ENCODE measurements at places on chromosomes 16 and 17.

DNA sequence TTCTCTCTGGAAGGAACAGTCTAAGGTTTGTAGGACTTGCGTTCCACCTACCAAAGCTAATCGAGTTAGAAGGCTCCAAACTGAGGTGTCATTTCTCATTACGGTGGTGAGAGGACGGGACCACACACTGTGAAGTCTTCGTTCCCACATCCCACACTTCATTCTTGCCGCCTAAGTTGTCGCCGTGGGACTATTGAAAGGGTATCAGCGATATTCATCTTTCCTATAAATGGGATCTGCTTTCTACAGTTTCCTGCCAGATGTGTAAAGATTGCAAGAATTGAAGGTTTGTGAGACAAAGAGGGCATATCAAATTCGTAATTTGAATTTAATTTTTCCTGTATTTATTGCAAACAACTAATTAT is 608 bp upstream of the TRIM37 start:
- DNase-seq: no peak

DNA sequence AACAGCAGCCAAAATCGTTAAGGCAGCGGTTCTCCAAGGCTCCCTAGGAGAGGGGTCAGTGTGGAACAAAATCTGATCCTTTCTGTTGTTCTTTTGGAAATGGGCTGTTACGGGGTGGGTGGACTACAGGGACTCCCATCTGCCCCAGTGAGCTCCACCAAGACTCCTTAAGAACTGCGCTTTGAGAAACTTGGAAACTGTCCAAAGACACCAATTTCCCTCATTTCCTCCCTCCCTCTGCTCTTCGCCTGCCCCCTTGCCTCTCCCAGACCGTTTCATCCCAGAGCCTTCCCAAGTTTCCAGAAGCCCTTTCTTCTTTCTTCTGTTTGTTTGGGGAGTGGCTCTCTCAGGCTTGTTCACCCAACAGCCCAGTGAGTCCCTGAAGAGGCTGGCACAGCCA is 205.4 kb downstream of the COPRS start:
- no peak for DNase-seq

DNA sequence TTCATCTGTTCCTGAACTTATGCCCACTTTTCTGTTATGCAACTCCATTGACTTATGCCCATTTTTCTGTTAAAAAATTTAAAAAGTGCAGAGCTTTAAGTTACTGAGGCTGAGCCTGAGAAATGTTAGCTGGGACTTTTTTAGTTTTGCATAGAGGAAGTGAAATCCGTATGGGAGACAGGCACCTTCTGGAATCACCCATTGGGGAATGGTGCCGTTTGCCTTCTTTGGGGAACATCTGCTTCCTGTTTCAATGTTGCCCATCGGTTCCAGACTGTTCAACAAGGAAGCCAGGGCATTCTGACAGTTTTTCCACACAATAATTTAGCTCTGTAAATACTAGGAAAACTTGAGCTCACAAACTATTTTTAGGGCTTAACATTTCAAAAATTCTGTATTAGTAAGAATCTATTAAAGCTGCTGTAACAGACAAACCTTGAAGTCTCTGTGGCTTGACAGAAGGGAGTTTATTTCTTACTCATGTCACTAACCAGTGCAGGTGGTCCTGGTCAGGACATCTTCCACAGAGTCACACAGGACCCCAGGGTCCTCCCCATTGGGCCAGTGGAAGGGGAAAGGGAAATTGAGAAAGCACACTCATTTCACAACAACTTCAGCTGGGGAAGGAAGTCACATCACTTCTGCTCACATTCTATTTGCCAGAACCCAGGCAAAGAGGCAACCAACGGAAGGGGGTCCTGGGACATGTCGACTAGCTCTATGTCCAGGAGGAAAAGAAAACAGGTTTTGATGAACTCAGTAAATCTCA is 17.2 kb downstream of the PRKCB start:
- DNase-seq: no peak

DNA sequence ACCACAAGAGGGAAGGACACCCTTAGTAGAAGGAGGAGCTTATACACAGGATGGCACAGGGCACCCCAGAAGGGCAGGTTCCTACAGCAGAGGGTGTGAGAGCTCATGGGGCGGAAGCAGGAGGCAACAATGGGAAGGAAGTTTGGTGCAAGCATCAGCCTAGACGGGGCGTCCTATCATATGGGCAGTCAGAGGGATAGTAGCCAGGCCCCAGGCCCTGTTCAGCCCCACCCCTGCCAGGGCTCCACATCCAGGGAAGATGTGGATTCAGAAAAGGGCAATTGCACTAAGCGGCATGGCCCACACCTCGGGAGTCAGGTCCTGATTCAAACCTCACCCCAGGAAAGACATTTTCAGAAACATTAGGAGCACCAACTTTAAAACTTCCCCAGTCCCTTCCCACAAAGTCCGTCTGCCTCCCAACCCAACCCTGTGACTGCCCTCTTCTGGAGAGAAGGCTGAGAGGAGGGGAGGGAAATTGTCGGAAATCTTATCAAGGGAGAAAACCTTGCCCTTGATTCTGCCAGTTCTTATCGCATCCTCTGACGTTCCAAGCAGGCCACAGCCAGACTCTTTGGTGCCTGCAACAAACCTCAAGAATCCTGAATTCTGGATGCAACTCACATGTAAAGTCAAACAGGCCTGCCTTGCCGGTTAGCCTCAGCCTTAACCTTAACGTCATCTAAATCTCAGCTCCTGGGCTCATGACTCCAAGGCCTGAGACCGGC is 198.8 kb upstream of the CDH5 start:
- DNase-seq: no peak

GRCh38 chr16:84607694-84608093 is 10.2 kb downstream of the COTL1 start:
- no peak for DNase-seq

- DNase-seq: no peak
These were observed 40.1 kb downstream of the CLEC16A start for GRCh38 chr16:10984509-10984908.

DNA sequence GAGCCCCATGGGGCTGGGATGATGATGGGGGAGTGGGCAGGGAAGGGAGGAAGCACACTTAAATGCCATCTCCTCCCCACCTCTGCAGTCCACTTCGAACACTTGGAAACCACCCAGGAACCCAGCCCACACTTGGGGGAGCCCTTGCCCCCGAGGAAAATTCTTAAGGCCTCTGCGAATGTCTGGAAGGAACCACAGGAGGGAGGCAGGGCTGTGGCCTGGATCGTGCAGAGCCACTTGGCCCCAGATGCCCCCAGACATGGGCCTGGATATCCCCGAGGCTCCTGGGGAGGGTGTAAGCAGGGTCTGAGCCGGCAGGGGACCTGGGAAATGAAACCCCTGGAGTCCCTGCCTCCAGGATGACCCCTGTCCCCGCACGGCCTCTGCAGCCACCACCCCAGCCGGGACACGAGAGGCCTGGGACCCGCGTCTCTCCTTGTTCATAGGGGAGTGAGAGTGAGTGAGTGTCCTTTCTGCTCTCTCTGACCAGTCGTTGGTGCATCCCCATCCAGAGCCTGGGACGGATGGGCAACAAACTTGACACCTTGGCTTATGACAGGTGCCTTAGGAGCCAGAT is 11.8 kb upstream of the MTSS2 start:
- no peak for DNase-seq

Measured in stimulated activated CD4-positive, alpha-beta T cell treated with anti-CD3 and anti-CD28 coated beads, Interleukin-2, amount 100 ng/mL, for 24 hours (primary cell).